ENCODE measurements at places on chromosomes 5 and 9. TPM values are rescaled to one million over a fixed set of nuclear protein-coding genes. Genes with fewer than 3 reads are reported as not detected.

- no peak for DNase-seq
Measured at GRCh38 chr5:15254607-15255006, 245.4 kb upstream of the FBXL7 start.

GRCh38 chr5:180086816-180087399 lies 15.3 kb upstream of the RNF130 start:
- no peak for DNase-seq

GRCh38 chr9:109020581-109021511 lies 7.5 kb upstream of the CTNNAL1 start:
- no peak for DNase-seq

DNA sequence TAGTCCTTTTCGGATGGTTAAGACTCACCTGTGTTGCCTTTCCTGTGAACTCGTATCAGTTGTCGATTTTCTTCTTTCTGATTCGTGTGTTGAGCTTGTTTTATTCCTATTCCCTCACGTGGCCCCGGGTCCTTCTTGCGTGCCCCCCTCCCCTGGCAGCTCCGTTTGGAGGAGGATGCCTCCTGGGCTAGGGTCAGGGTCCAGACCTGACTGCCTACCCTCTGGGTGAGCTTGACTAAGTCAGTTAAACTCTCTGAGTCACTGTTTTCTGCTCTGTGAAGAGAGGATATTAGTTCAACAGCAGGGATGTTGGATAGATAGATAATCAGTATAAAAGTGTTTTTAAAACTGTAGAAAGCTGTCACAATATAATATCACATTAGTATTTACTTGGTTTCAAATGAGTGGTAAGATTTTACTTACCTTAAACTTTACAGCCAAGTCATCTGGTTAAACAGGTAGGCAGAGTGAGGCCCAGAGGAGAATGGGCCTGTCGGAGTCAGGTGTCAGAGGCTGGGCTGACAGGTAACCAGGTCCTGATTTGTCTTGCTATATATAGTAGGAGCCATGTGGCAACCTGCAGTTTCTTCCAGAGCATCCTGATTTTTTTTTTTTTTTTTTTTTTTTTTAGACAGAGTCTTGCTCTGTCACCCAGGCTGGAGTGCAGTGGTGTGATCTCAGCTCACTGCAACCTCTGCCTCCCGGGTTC lies 24.2 kb downstream of the PPARGC1B start:
- no peak for DNase-seq

DNA sequence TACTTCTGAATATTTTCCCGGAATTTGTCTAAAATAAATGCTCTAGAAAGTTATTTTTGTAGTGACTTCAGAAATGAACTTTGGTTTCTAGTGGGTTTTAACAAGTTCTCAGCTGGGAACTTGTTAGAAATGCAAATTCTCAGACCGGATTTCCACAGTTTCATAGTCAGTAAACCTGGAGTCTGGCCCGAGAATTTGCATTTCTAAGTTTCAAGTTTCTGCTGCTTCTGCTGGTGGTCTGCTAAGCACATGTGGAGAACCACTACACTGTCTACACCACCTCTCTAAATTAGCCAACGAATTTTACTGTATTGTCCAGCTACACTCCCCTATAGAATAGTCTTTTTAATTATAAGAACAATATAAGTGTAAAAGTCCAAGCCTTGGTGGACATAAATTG lies 208.0 kb downstream of the CHSY3 start:
- no peak for DNase-seq

LHX3 gene
- not detected for total RNA-seq

SVEP1 gene
- total RNA-seq = 45.2 TPM

IRX4 gene
- total RNA-seq = not detected

- no peak for DNase-seq
Measured at GRCh38 chr5:109297900-109298299, 111.9 kb downstream of the PJA2 start.

GRCh38 chr5:68354315-68354714 lies 138.8 kb downstream of the PIK3R1 start:
- DNase-seq = no peak

DNA sequence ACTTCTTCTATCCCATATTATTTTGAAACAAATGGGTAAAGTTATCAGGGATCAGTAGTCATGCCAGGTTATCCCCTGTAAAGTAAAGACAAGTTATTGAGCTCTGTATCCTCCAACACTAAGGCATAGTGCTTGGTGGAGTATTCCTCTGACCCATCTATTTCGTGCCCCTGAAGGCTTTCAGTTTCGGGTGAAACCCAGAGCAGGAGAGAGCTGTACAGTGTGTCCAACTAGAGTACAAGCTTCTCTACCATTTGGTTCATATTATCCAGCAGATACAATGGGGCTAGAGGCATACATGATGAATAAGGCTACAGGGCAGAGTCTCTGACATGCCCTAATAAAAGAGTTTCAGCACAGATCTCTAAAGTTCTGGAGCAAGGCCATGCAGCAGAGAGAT lies 3.2 kb upstream of the SLC22A4 start:
- no peak for DNase-seq

- no peak for DNase-seq
Measured at GRCh38 chr5:125194883-125195282, 448.4 kb upstream of the ZNF608 start.

TLE1 gene
- total RNA-seq = 90.7 TPM
